ENCODE measurements at places on chromosomes 5 and 9.

- no peak for DNase-seq
Observed at GRCh38 chr5:178423901-178424809, 166.0 kb downstream of the COL23A1 start.

DNA sequence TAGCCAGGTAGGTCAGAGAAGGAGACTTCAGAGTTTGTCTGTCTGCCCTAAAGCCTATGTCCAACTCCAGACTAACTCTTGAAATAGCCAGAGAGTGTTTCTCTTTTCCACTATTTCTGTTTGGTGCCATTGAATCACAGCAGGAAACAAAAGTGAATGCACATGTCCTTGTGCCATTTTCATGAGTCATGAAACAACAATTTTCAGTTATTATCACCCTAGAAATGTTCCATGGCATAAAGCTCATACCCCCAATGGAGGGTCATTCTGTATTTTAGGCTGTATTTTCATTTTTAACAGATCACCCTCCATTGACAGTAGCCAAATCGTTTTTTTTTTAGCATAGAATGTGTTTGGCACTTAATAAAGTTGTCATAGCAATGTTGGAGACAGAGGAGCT is 124.7 kb downstream of the PAPPA start:
- DNase-seq: no peak

GRCh38 chr9:132141344-132141947 is 20.4 kb upstream of the NTNG2 start:
- DNase-seq: no peak

DNA sequence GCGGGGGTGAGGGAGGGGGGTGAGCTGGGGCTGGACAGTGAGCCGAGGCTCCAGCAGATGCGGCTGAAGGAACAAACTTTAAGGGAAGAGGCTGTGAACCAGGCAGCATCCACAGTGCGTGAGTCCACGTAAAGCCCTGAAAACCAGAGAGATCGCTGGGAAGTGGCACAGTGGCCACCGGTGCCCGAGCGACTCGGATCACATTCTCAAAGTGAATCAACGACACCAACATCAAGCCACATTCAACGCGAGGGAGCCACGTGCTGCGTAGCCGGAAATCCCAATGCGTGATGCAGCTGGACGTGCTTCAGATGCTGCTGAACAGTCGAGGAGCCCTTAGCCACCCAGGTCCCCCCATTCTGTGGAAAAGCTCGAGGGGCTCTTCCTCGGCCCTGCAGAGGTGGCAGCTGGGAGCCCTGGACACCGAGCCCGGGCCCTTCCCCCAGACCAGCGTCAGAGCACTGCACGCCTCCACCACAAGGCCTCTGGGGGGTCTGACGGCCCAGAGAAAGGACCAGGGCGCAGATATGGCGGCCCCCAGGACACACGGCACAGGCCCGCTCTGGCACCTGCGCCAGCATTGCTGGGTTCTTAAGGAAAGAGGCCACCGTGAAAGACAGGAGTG is 53.7 kb upstream of the EXOC3 start:
- DNase-seq: no peak

DNA sequence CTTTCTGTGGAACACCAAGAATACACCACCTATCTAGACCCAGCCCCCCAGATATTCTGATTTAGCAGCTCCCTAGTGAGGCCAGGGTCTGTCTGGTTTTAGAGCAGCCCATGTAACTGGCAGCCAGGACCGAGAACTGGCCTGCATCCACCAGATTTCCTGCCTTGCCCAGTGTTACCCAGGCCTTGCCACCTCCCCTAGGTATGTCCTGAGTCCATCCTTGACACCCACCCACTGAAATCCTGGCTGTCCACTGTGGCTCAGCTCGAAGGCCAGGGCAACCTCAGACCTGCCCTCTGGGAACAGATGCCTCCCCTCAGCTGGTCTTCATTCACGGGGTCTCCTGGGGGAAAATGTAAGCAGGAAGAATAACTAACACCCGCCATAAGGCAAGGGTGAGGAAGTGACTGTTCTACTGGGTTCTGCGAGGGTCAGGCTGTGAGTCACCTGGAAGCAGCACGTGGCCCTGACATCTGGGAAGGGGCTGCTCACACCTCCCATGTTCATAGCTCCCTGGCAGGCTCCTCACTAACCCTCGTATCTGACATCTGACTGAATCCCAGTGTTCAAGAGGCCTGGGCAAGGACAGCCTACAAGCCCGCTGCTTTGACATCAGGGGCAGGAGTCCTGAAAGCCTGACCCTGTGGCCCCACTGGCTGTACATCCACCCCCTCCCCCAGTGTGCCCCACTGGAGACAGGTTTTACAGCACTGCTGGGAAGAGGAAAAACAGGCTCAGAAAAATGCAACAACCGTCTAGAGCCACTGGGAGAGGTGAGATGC is 72.7 kb downstream of the SEMA4D start:
- DNase-seq: no peak

DNA sequence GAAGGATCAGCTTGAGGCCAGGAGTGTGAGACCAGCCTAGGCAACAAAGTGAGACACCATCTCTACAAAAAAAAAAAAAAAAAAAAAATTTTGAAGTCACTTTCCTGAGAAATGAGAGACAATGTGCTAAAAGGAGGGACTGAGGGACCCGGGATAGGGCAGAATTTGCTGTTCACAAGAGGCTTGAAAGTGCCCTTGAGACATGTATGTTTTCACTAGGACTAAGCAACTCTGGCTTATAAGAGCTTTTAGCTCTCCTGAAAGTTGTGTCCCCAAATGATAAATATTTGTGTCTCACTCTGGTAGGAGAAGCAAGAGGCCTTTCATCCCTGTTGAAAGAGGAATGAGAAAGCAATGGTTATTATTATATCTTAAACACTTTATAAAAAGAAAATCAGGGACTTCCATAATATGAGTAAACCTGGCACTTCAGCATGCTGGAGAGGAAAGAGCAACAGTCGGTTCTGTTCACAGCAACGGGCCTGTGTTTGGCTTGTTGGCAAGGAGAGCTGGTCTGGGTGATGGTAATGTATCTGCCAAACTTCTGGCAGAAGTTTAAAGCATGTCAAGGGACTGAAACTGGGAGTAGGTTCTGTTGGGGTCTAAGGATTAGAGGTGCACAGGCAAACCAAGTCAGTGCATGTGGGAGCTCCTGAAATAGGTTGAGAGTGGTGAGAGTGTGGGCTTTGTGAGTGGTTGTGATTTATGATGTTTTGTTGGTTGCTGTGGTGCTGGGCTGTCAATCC is 32.2 kb downstream of the ENTREP1 start:
- no peak for DNase-seq

DNA sequence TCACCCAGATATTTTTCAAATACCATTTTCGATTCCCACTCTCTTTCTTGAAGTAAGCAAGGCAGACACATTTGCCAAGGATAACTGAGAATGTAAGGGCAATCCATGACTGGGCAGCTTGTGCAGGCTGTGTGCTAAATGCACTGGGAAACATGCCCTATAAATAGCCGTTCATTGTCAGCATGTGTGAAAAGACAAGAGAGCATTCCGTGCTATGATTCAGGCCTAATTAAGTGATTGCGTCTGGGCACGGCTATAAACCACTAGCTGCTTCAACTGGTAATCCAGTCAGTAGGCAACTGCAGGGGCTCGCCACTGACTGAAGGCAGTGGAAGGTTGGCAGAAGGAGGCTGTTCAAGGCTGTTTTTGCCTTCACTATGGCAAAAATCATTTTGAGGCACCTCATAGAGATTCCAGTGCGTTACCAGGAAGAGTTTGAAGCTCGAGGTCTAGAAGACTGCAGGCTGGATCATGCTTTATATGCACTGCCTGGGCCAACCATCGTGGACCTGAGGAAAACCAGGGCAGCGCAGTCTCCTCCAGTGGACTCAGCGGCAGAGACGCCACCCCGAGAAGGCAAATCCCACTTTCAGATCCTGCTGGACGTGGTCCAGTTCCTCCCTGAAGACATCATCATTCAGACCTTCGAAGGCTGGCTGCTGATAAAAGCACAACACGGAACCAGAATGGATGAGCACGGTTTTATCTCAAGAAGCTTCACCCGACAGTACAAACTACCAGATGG is at the start of gene HSPB3:
TSS of gene HSPB3 (plus strand) at position 287 of the 745 bp plus-strand sequence. CDS start at position 378, 91 bp downstream.
- DNase-seq: no peak

DNA sequence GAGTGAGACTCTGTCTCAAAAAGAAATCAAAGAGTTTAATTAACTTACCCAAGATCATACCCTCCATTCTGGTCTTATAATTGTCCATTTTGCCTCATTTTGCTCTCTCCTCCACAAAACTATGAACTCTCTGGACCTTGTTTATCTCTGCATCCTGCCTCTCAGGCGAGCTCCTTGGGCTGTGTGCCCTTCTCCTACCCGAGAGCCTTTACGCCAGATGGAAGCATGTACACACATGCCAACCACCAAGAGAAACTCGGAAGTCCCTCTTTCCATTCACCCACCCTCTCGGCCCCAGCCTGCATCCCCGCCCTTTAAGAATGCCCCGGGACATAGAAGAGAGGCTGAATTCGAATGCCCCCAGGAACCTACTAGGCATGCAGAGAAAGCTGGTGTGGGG is 25.9 kb downstream of the CPLX2 start:
- no peak for DNase-seq

GRCh38 chr5:23234197-23234596 is 273.2 kb upstream of the PRDM9 start:
- DNase-seq: no peak

DNA sequence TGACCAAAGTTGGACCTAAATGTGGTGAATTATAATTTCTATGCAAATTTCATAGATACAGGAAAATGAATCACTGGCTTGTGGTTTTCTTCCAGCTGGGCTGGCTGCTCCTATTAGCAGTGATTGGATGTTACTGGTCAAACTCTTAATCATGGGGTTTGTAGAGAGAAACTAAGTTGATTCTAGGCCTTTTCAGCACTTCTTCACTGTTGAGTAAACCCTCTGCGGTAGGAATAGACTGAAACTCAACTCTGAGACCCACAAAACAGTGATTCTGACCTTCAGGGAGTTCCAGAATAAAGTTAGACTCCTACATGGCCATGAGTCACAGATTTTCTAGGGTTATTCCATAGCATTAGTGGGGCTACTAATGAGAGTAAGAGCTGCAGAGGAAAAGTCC is 47.9 kb upstream of the FKTN start:
- DNase-seq: no peak

DNA sequence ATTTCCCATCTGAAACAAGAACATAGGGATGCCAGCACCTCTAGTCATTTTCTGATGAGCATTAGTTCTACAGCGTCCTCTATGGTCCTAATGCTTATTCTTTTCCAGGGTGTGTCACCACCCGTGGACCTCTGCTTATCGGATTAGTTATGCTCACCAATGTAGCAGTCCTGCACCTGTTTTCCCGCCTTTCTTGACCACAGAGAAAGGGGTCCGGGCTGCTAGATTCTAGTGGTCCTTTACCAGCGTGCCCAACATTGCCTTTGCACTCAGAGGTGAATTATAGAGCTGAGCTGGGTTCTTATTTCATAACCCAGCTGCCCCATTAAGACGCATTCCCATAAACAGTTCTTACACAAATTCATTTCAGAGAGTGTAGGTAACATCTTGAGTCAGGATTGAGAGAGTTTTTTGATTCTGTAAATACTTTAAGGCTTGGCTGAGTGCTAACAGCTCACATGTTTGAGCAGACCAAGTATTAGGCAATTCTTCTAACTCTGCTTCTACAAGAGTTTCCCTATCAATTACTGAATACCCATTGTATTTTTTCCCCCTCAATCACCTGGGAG is 2205.1 kb upstream of the C9orf72 start:
- no peak for DNase-seq

- DNase-seq: no peak
Observed at GRCh38 chr9:134922066-134922931, 4.6 kb upstream of the FCN1 start.

- DNase-seq: no peak
Observed at GRCh38 chr9:21871256-21871975, 69.0 kb downstream of the MTAP start.

DNA sequence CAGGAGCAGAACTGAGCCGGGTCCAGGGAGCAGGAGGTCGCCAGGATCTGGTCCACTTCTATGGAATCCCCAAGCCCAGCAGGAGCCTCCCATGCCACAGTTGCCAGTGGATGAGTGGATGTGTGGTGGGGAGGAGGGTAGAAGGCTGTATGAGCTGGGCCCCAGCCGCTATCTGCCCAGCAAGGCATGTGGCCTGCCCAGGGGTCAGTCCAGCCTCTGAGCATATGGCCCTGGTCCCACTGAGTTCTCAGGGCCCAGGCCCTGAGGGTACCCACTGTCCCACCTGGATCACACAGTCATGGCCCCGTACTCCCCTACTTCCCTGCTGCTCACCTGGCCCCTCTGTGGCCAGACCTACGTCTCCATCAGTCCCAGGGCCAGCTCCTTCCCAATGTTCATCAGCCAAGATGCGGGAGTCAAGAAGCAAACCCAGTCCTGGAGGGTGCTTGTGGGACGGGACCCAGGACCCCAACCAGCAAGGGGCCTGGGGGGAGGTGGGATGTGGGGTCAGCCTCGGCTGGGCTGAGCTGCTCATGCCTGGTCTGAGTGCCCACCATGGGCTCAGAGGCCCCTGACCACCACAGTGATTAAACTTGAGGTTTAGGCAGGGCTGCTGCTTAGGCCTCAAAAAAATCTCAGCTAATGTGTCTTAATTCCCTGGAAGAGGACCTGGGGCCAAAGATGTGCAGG is 152.7 kb downstream of the COL23A1 start:
- no peak for DNase-seq

GRCh38 chr5:143047091-143047490 is 276.9 kb downstream of the ARHGAP26 start:
- DNase-seq: no peak

- DNase-seq: no peak
Observed at GRCh38 chr9:108696156-108696555, 159.6 kb downstream of the ACTL7B start.

GRCh38 chr9:123946101-123946821 is 16.3 kb upstream of the DENND1A start:
- no peak for DNase-seq

GRCh38 chr9:115305543-115305942 is 187.6 kb upstream of the TNC start:
- no peak for DNase-seq

DNA sequence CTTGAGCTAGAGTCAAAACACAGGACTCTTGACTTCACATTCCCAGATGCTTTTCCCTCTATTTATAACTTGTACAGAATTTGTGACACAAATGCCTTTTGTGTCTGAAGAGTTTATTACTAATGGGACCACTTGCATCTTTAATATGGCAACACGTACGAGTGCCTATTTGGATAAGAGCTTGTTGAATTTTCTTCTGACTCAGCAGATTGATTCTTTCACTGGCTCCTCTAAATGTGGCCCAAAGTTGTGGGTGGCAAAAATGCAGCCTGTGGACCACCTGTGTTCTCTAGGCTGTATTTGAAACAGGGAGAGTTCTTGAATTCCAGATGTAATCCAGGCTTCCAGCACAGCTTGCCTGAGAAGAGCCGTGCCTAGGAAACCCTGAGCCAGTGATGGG is 34.1 kb upstream of the ERCC6L2 start:
- DNase-seq: no peak

GRCh38 chr5:134656690-134657089 is 8.1 kb downstream of the SEC24A start:
- DNase-seq: no peak

- DNase-seq: no peak
Observed at GRCh38 chr5:18397371-18397770, 763.1 kb downstream of the TAF11L14 start.

DNA sequence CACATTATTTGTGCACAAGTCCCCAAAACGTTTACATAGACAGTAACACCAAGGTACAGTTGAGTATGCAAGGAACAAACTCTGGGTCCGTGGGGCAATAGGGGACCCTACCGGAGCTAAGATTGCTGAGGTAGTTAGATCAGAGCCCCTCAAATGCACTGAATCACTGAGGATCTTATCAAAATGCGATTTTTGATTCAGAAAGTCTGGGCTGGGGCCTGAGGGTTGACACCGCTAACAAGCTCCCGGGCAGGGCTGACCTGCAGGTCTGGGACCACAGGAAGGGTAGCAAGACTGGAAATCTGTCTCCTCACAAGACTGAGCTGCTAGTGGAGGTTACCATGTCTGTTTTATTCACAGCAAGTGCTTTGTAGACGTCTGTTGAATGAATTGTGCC is 1.8 kb upstream of the IL3 start:
- DNase-seq: no peak
